ENCODE measurements at places on chromosomes 11 and 22.

GRCh38 chr11:9783986-9784385 is 120.1 kb downstream of the SWAP70 start:
- no peak for DNase-seq

GRCh38 chr22:39383841-39384625 is 15.5 kb upstream of the TAB1 start:
- no peak for DNase-seq

GRCh38 chr11:128047026-128047425 is 540.3 kb downstream of the ETS1 start:
- no peak for DNase-seq

GRCh38 chr22:34116126-34116525 is 195.8 kb upstream of the LARGE1 start:
- DNase-seq = no peak

Data from right hindlimb (tissue), 1 donor.